ENCODE measurements at places on chromosomes 12 and 14. TPM values are rescaled to one million over a fixed set of nuclear protein-coding genes. Genes with fewer than 3 reads are reported as not detected.

MOAP1 gene
- 15.8 TPM for polyA plus RNA-seq

DNA sequence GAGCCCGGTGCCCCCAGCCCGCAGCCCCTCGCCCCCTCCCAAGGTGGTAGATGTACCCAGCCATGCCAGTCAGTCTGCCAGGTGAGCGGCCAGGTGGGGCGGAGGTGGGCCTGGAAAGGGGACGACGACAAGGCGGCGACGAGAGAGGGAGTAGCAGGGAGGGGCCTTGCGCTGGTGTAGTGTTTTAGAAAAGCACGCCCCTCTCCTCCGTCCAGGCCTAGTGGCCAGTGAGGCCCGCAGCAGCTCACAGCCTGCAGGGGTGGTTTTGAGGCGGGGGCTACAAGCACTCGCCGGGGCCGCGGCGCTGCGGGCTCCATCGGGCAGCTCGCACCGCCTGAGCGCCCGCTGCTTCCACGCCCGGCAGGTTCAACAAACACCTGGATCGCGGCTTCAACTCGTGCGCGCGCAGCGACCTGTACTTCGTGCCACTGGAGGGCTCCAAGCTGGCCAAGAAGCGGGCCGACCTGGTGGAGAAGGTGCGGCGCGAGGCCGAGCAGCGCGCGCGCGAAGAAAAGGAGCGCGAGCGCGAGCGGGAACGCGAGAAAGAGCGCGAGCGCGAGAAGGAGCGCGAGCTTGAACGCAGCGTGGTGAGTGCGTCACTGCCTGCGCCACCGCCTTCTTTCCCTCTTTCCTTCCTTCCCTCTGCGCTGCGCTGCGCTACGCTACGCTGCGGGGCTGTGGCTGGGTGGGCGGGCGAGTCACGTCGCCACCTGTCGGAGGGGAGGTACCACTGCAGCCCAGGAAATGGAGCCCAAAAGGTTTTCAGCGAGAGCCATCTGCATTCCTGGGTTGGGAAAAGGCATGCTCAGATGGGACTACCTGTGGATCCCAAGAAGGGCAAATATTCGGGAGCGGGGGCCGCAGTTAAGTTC lies 5.9 kb upstream of the RNU7-1 start:
- peaks cover 48% of the 10 kb centered on the region for H3K36me3 ChIP-seq
- peak; percentile 93 for DNase-seq

CCNT1 gene
- polyA plus RNA-seq = 13.2 TPM

OVCH1 gene
- not detected for polyA plus RNA-seq

- H3K27me3 ChIP-seq = no peaks in the 10 kb centered on the region
- H3K4me3 ChIP-seq = no peak overlapping the region
- H3K4me1 ChIP-seq = no peaks in the 10 kb centered on the region
- no peak for DNase-seq
- H3K27ac ChIP-seq = no peak overlapping the region
Observed at GRCh38 chr12:45546545-45546944, 183.0 kb upstream of the ARID2 start.

GRCh38 chr14:23670481-23670880 lies 34.3 kb downstream of the DHRS2 start:
- DNase-seq = no peak
- no peaks in the 10 kb centered on the region for H3K27me3 ChIP-seq
- no peak overlapping the region for H3K4me3 ChIP-seq
- H3K27ac ChIP-seq = no peak overlapping the region
- no peaks in the 10 kb centered on the region for H3K36me3 ChIP-seq

MEG3 gene
- polyA plus RNA-seq = 0.17 TPM

DNA sequence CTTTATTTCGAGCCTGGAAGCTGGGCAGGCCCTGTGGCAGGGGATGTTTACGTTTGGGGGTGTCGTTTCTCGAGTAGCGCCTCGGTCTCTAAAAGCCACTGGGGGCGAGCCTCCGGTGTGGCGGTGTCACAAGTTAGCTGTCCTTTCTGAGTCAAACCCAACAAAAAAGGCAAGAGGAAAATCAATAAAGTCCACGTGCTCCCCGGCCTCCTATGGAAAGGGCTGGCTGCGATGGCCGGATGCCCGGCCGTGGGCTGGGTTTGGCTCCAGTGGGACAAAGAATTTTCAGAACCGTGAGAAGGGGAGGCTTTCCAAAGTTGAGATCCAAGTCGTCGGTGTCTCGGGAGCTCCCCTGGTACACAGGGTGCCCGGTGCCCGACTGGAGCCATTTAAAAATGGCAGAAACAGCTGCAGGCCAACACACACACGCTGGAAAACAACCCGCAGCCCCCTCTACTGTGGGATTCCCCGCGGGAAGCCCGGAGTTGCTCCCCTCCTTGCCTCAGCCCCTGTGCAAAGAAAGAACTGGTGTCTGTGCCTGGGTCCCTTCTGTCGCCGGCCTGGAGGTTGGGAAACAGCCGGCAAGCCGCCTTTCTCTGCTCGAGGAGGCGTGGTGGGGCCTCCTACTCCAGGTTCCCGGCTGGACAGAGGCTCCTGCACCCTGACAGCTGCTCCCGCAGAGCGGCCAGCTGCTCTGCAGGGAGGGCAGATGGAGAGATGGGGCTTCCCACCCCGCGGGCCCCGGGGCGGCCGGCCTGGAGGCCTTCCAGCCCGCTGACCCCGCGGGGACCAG lies 1.9 kb downstream of the BCL7A start:
- H3K4me3 ChIP-seq = peak overlapping the region; percentile 87
- H3K27me3 ChIP-seq = peaks cover 9% of the 10 kb centered on the region
- H3K27ac ChIP-seq = no peak overlapping the region
- DNase-seq = peak; percentile 57

DNA sequence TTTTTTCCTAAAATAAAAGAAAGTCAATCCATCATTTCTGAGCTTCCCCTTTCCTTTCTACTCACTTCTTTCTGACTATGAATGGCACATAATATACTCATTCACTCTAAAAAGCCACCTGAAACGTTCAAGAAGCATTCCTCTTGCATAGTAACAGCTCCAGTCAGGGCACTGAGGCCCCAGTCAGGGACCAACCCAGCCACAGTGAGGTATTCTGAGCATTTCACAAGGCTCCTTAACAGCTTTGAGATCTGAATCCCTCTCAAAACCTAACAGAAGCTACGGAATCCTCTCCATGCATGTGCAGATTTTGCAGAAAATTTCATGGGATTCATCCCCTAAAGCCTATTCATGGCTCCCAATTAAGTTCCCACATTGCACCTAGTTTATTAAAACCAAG lies 23.2 kb downstream of the NT5DC3 start:
- H3K4me1 ChIP-seq = no peaks in the 10 kb centered on the region
- no peak overlapping the region for H3K4me3 ChIP-seq
- no peak overlapping the region for H3K27ac ChIP-seq
- no peak for DNase-seq
- H3K27me3 ChIP-seq = no peaks in the 10 kb centered on the region

All from H1 (cell line).